Naive B cell (primary cell): ENCODE measurements at places on chromosomes 16 and 17.

DNA sequence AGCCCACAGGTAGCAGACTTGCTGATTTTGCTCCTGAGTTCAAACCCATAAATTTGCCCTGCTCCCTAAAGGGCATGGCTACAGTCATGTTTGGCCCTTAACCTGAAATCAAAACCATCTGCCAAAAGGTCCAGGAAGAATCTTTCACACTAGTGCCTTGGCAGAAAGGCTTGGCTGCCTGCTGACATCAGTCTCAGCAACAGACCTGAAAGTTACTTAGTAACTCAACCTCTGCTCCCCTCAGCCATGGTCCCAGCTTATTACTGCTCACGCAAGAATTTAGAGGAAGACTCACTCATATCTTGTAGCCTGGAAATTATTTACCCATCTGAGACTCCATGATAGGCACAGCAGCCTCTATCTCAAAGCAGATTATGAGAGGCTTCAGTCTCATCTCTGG lies 98.0 kb upstream of the KIF2B start:
- H3K27ac ChIP-seq: no peak overlapping the region
- no peak for DNase-seq
- no peaks in the 10 kb centered on the region for H3K4me1 ChIP-seq
- H3K4me3 ChIP-seq: no peak overlapping the region
- no peaks in the 10 kb centered on the region for H3K27me3 ChIP-seq

- H3K27ac ChIP-seq: no peak overlapping the region
- H3K36me3 ChIP-seq: no peaks in the 10 kb centered on the region
- no peak overlapping the region for H3K4me3 ChIP-seq
- no peak for DNase-seq
Observed at GRCh38 chr16:68486502-68487202, 38.3 kb upstream of the SMPD3 start.

DNA sequence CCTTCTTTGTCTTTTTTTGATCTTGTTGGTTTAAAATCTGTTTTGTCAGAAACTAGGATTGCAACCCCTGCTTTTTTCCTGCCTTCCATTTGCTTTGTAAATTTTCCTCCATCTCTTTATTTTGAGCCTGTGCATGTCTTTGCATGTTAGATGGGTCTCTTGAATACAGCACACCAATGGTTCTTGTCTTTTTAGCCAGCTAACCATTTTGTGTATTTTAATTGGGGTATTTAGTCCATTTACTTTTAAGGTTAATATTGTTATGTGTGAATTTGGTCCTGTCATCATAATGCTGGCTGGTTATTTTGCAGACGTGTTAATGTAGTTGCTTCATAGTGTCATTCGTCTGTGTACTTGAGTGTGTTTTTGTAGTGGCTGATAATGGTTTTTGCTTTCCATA lies 26.2 kb downstream of the NFATC3 start:
- H3K27me3 ChIP-seq: no peaks in the 10 kb centered on the region
- no peak overlapping the region for H3K4me3 ChIP-seq
- DNase-seq: no peak
- peaks cover 92% of the 10 kb centered on the region for H3K4me1 ChIP-seq
- peaks cover 12% of the 10 kb centered on the region for H3K36me3 ChIP-seq

GRCh38 chr17:50659179-50659578 lies 24.5 kb downstream of the ABCC3 start:
- H3K27me3 ChIP-seq: peaks cover 16% of the 10 kb centered on the region
- DNase-seq: no peak
- H3K4me3 ChIP-seq: no peak overlapping the region
- no peaks in the 10 kb centered on the region for H3K36me3 ChIP-seq

- H3K36me3 ChIP-seq: no peaks in the 10 kb centered on the region
- no peaks in the 10 kb centered on the region for H3K27me3 ChIP-seq
- no peaks in the 10 kb centered on the region for H3K4me1 ChIP-seq
- no peak overlapping the region for H3K27ac ChIP-seq
- DNase-seq: no peak
Observed at GRCh38 chr17:66255527-66255971, 26.3 kb upstream of the APOH start.

- H3K36me3 ChIP-seq: no peaks in the 10 kb centered on the region
- no peaks in the 10 kb centered on the region for H3K4me1 ChIP-seq
- peaks cover 28% of the 10 kb centered on the region for H3K27me3 ChIP-seq
- H3K4me3 ChIP-seq: no peak overlapping the region
- no peak for DNase-seq
- peak overlapping the region; percentile 4 for H3K27ac ChIP-seq
Observed at GRCh38 chr16:58222532-58223316, 24.8 kb upstream of the CSNK2A2 start.

- no peaks in the 10 kb centered on the region for H3K4me1 ChIP-seq
- no peak for DNase-seq
- H3K4me3 ChIP-seq: no peak overlapping the region
- H3K36me3 ChIP-seq: no peaks in the 10 kb centered on the region
Observed at GRCh38 chr17:72661116-72661944, 431.2 kb downstream of the SLC39A11 start.

GRCh38 chr17:34582185-34582900 lies 3.0 kb downstream of the TMEM132E start:
- H3K4me1 ChIP-seq: peaks cover 5% of the 10 kb centered on the region
- peaks cover 50% of the 10 kb centered on the region for H3K27me3 ChIP-seq
- no peaks in the 10 kb centered on the region for H3K36me3 ChIP-seq
- no peak overlapping the region for H3K27ac ChIP-seq
- H3K4me3 ChIP-seq: no peak overlapping the region
- DNase-seq: no peak

DNA sequence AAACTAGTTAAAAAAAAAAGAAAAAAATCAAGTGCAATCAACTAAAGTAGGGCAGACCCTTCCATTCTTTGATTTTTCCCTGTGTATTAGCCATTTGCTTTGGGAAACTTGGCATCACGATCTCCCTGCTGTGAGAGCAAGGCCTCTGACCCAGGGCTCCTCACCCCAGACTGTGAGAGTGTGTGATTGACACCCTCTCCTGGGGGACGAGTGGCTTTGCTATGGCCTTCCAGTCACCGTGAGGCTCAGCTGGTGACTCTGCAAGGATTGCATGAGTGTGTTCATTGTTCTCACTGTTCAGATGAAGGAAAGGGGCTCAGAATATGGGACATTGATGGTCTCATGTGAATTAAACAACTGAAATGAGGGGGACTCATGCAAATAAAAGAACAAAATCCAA lies 69.0 kb upstream of the BCAR1 start:
- H3K27me3 ChIP-seq: peaks cover 48% of the 10 kb centered on the region
- H3K4me3 ChIP-seq: no peak overlapping the region
- peaks cover 23% of the 10 kb centered on the region for H3K36me3 ChIP-seq
- peaks cover 27% of the 10 kb centered on the region for H3K4me1 ChIP-seq
- DNase-seq: no peak

- no peak for DNase-seq
- H3K4me1 ChIP-seq: no peaks in the 10 kb centered on the region
- H3K27ac ChIP-seq: no peak overlapping the region
- no peak overlapping the region for H3K4me3 ChIP-seq
- H3K27me3 ChIP-seq: no peaks in the 10 kb centered on the region
- H3K36me3 ChIP-seq: no peaks in the 10 kb centered on the region
Observed at GRCh38 chr17:66557886-66558285, 255.5 kb downstream of the PRKCA start.
